ENCODE measurements at places on chromosomes 16 and 17.

DNA sequence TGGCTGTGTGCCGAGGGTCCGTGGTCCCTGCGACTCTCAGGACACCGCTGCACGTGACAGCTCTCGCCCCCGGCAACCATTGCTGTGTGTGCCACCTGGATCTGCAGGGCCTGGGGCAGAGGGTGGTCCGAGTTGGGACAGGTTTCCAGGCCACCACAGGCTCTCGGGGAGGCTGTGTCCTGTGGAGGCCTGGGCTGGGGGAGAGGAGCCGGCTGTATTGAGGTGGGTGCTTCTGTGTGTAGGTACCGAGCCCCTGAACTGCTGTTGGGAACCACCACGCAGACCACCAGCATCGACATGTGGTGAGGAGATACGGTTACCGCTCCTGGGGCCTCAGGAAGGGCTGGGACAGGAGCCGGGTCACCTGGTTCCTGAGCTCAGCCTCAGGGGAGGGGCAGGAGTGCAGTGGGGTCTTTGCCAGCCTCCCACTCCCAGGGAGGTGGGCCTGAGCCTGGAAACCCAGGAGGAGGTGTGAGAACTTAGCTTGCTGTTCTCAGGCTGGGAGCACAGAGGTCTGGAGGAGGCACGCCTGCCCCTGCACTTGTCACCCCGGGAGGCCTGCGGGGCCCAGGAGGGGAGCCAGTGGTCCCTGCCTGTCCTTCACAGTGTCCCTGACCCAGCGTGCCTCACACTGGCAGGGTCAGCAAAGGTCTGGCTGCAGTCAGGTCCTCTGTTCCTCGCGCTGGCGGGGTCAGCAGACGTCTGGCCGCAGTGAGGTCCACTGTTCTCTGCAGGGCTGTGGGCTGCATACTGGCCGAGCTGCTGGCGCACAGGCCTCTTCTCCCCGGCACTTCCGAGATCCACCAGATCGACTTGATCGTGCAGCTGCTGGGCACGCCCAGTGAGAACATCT, 7.3 kb downstream of the SPATA2L start:
- DNase-seq: no peak

GRCh38 chr16:88333848-88334777, 48.6 kb upstream of the ZNF469 start:
- peak; percentile 33 for DNase-seq

- DNase-seq: peak; percentile 10
Measured at GRCh38 chr17:12512694-12513355, 152.9 kb upstream of the MYOCD start.

- peak; percentile 30 for DNase-seq
Measured at GRCh38 chr17:3695723-3696411, at the start of gene P2RX5. Gene P2RX5, minus strand, starts transcription at chr17:3696155. Its CDS starts 150 bp downstream, at chr17:3696005.

DNA sequence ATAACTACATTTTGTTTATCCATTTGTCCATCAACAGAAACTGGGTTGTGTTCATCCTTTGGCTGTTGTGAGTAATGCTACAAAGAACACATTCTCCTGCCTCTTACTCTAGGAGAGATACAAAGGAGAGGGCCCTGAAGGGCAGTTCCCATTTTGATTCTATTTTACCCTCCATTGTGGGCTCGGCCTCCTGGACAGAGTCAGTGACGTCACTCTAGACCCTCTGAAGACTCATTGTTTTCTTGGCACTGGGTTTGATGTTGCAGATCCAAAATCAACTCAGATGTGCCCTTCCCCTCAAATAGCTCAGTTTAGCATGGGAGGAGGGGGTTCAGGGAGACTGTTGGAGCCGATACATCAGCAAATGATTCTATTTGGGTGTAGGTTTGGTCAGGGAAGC, 280.9 kb downstream of the UTP18 start:
- DNase-seq: no peak

DNA sequence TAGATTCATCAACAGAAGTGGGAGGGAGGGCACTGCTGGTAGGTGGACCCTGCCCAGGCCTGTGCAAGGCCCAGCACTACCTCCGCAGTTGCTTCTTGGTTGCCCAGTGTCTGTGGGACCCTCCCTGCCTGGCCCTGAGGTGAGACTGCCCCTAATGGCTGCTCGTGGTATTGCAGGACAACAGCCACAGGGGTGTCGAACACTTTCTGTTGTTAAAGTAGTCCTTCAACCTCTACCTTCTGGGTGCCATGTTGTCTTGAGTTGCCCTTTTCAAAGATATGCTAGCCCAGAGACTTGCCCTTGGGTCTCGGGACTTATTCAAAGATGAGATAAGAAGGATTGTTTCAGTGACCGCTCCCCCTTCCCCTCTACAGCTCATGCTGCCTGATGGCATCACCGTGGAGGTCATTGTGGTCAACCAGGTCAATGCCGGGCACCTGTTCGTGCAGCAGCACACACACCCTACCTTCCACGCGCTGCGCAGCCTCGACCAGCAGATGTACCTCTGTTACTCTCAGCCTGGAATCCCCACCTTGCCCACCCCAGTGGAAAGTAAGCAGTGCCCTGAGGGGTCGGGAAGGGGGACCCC, 29.1 kb downstream of the AKAP1 start:
- DNase-seq: peak; percentile 46

DNA sequence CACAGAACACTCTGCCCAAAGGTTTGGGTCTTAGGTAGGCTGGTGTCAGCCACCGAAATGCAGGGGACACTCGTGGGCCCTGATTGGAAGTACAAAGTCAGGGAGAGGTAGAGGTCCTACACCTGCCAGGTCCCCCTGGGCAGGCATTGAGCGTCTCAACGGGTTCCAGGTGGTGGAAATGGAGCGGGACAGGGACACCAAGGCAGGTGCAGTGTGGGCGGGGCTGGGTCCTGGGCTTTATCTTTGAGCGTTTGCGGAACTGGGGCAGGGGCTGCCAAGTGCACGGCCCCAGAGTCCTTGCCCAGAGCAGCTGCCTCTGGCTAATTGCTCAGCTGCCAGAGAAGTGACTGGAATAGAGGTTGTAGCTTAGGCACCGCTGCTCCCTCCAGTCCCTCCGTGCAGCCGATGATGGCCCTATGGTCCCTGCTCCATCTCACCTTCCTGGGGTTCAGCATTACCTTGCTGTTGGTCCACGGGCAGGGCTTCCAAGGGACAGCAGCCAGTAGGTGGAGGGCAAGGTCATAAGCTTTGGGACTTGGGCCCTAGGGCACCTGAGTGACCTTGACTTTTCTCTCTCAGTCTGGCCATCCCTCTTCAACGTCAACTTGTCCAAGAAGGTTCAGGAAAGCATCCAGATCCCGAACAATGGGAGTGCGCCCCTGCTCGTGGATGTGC, at the start of gene ZACN:
Gene ZACN, plus strand, starts transcription at position 323 of the 675 bp plus-strand sequence. Its CDS starts 83 bp downstream, at position 406.
- no peak for DNase-seq

DNA sequence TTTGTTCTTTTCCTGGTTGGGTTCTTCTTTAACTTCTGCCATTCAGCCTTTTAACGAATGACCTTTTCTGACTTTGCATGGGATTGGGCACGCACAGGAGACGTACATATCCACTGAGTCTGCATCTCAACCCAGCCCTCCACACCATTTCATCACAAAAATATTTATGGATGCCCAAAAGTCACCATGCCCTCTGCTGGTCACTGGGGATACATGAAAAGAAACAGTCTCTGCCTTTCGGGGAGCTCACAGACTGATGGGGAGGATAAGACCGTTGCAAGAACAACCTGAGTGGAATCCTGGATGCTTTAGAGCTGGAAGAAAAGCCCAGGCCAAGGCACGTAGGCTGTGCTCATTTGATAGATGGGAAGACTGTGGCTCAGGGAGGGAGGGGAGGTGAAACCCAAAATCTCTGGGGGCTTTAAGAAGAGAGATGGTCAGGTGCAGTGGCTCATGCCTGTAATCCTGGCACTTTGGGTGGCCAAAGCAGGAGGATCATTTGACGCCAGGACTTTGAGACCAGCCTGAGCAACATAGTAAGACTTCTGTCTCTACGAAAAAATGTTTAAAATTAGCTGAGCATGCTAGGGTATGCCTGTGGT, 7.9 kb upstream of the MT2A start:
- peak; percentile 85 for DNase-seq

DNA sequence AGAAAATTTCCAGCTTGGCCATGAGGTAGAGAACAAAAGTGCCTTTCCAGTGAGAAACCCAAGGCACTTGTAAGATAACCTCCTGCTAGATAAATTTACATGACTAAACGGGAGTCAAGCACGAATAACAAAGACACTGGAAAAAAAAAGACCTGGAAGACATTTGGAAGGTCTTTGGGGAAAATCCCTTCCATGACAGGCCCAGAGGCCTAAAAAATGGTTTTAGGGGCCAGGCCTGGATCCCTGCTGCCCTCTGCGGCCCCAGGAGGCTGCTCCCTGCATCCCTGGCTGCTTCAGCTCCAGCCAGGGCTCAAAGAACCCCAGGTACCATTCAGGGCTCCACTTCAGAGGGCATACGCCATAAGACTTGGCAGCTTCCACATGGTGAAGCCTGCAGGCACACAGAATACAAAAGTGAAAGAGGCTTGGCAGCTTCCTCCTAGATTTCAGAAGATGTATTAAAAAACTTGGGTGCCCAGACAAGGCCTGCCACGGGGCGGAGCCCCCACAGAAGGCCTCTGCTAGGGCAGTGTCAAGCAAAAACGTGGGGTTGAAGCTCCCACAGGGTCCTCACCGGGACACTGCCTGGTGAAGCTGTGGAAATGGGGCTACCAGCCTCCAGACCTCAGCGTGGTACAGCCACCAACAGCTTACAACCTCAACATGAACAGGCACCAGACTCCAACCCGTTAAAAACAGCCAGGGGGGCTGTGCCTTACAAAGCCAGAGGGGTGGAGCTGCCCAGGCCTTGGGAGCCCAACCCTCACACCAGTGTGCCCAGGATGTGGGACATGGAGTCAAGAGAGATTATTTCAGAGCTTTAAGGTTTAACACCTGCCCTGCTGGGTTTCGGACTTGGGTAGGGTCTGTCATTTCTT, 77.1 kb downstream of the SDK2 start:
- DNase-seq: no peak

DNA sequence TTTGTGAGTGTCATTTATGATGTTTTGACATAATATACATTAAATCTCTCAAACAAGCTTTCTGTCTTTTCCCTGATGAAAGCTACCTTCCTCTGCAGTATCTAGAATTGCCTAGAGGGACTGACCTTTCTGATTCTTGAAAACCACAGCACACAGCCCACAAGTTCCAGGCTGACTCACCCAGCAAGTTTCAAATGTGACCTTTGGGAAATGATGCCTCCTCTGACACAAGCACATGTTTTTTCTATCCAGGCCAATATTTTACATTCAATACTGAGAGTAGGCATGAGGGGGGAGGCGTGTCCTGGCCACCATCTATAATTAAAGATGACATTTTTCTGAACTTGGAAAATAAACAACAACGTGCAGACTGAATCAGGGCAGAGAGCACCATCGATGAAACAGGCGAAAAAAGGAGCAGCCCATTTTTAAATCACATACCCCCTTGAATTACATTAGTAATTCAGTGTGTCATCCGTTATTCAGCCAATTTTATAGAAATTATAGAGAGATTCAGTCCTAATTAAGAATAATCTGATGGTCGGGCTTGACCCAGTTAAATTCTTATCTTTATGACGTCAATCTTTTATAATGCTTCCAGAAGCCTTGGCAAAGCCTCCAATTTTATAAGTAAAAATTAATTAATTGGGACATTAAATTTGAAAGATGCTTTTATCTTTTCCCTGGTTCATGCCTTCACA, 292.6 kb upstream of the CDH11 start:
- DNase-seq: peak; percentile 81

GRCh38 chr17:6924208-6924607, 71.6 kb upstream of the ALOX12 start:
- no peak for DNase-seq

DNA sequence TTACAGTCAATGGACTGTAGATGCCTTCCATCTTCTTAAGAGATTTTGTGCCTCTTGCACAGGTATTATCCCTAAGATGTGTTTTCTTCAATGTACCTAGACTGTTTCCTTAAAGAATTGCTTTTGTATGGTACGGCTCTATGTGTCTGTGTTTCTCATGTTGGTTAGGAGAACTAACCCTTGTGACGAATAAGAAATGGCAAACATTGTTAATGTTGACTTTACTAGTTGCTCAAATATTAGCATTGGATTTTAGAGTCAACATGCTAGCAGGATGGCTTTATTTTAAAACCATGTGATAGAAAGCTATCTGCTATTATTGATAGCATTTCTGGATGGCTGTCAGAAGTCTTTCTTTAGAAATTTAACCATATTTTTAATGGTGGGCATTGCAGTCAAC, 34.5 kb downstream of the WWOX start:
- no peak for DNase-seq

DNA sequence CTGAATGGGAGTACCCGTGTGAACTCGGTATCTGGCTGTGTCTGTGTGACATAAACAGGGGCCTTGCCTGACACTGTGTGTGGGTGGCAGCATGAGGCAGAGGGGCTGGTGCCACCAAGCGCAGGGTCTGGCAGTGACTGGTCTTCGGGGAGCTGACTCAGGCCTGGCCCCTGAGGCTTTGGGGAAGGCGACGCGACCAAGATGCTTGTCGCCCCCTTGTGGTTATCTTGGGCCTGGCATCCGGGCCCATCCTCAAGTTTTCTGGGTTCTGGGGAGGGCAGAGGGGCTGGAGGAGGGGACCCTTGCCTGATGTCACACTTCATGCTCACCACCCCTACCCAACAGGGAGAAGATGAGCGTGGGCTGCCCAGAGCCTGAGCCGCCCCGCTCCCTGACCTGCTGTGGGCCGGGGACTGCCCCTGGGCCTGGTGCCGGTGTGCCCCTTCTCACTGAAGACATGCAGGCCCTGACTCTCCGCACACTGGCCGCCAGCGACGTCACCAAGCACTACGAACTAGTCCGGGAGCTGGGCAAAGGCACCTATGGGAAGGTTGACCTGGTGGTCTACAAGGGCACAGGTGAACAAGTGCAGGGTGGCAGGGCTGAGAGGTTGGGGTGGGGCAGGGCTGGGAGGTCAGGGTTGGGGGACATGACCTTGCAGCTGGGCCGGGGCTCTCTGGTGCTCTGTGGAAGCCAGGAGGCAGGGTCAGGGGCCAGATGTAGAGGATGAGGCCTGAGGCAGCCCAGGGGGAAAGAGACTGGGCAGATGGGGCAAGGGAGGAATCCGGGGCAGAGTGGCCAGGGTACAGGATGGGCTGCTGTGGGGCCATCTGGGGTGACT, 24.9 kb downstream of the SBK1 start:
- DNase-seq: peak; percentile 72

DNA sequence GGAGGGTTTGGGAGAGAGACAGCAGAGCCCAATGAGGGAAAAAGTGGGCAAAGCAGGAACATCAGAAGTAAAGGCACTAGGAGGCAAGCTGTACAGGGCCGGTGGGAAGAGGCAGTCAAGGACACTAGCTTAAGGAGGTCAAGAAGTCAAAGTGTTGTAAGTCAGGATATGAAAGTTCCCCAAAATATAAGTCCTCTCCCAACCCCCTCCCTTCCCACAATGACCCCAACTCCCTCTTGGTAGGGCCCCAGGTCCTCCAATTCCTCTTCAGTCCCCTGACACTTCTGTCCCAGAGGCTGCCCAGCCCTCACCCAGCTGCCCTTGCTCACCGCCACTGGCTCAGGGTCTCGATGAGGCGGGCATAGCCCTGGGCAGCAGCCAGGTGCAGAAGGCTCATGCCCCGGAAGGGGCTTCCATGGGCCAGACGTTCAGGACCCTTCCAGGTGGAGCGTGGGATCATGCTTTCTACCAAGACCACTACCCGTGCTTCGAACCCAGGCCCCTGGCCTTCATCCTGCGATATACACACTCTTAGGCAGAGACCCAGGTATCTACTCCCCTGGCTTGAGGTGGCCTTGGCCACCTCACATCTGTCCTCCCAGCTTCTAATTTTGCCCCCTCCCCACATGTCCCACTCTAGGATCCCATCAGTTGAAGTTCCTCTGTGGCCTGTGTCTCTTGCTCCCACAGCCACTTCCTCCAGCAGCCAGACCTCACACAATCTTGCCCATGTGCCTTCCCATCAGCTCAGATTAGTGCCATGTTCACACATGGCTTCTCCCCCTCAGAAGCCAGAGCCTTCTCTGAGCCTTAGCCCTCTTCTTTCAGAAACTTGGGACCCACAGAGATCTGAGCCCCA, 5.9 kb upstream of the SPAG7 start:
- no peak for DNase-seq

- DNase-seq: no peak
Measured at GRCh38 chr17:10183931-10184930, 14.2 kb downstream of the GAS7 start.

All from ELR (cell line).